ENCODE measurements at places on chromosomes 6 and 20. TPM values are rescaled to one million over a fixed set of nuclear protein-coding genes. Genes with fewer than 3 reads are reported as not detected.

DNA sequence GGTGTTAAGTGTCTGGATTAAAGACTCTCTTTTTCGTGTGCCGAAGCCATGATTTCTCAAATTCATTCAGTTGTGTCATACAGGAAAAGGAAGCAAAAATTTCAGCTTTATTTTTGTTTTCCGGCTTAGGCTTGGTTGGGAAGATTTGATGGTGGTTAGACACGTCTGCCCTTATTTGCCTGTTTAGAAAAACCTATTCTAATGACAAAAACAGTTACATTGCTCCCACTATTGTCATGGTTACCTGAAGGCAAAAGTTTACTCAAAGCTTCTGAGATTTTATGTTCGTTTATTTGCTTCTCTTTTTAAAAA is 982 bp downstream of the DNAJC5 start:
- DNase-seq: no peak
- H3K4me3 ChIP-seq: peak overlapping the region; percentile 94
- no peaks in the 10 kb centered on the region for H3K27me3 ChIP-seq
- peak overlapping the region; percentile 95 for H3K27ac ChIP-seq
- H3K4me1 ChIP-seq: peaks cover 58% of the 10 kb centered on the region
- H3K36me3 ChIP-seq: peaks cover 3% of the 10 kb centered on the region

DNA sequence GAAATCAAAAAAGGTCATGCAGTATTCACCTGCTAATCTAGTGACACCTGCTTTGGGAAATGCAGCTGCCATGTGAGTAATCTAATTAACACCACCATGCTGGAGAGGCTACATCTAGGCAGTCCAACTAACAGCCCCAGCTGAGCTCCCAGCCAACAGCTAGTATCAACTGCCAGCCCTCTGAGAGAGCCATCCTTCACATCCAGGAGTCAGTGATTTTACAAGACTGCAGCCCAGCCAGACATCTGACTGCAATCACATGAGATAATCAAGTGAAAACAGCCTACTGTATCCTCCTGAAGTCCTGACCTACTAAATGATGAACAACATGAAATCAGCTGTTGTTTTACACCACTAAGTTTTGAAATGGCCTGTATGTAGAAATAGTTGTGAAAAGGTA is 298.4 kb downstream of the TRDN start:
- H3K27me3 ChIP-seq: no peaks in the 10 kb centered on the region
- H3K27ac ChIP-seq: no peak overlapping the region
- DNase-seq: no peak
- H3K4me1 ChIP-seq: no peaks in the 10 kb centered on the region
- no peak overlapping the region for H3K4me3 ChIP-seq

DNA sequence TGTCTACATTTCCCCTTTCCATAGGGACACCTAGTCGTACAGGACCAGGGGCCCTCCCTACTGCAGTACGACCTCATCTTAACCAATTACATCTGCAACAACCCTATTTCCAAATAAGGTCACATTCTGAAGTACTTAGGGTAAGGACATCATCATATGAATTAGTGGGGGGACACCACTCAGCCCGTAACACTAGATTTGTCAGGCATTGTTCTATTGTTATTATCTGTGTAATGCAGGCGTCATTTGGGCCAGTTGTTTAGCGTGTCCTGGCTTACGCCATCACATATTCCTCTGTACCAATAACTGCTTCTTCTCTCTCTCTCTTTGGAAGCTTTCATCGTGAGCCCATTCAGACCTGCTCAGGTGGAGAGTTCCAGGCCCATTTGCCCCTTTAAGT is 89.3 kb downstream of the CAP2 start:
- H3K36me3 ChIP-seq: no peaks in the 10 kb centered on the region
- no peak for DNase-seq
- no peaks in the 10 kb centered on the region for H3K4me1 ChIP-seq
- peaks cover 15% of the 10 kb centered on the region for H3K27me3 ChIP-seq

- H3K27ac ChIP-seq: no peak overlapping the region
- no peak overlapping the region for H3K4me3 ChIP-seq
- H3K36me3 ChIP-seq: no peaks in the 10 kb centered on the region
- H3K27me3 ChIP-seq: peaks cover 8% of the 10 kb centered on the region
- H3K4me1 ChIP-seq: no peaks in the 10 kb centered on the region
- no peak for DNase-seq
These were observed 39.1 kb downstream of the MDFI start for GRCh38 chr6:41677124-41677921.

The NKAPL gene
- polyA plus RNA-seq: not detected
